Activated CD8-positive, alpha-beta memory T cell treated with anti-CD3 and anti-CD28 coated beads, Interleukin-2, amount 10 ng/mL, durations not matched to agents 7 days and 5 days (primary cell): ENCODE measurements at places on chromosomes 3 and 15. TPM values are rescaled to one million over a fixed set of nuclear protein-coding genes. Genes with fewer than 3 reads are reported as not detected.
A peak's percentile ranks its signal among the peaks of the same experiment; 100 is the strongest.

SLC9C1 gene
- not detected for total RNA-seq

EPHA6 gene
- total RNA-seq: not detected

PPM1L gene
- total RNA-seq: 5.0 TPM

POU1F1 gene
- total RNA-seq: not detected

TBC1D2B gene
- total RNA-seq: 118 TPM

DNA sequence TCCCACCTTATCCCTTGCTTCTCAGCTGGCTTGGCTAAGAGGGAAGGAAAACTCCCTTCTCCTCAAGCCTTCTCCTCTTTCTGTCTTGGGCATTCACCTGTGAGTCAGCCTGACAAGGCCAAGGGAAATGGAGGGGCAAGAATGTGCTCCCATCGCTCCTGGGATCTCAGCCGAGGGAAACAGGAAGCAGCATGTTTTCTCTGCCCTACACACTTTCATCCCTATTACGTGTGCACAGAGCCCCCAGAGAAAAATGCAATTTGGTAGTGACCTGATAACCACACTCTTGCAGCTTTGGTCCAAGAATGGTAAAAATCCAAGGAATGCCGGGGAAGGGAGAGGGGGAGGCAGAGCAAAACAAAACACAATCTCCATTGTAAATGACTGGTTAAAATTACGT is 32.9 kb upstream of the MTMR10 start:
- peaks cover 1% of the 10 kb centered on the region for H3K36me3 ChIP-seq
- H3K27ac ChIP-seq: no peak overlapping the region
- DNase-seq: no peak
- H3K4me1 ChIP-seq: peaks cover 3% of the 10 kb centered on the region
- no peak overlapping the region for H3K4me3 ChIP-seq
- H3K27me3 ChIP-seq: peaks cover 39% of the 10 kb centered on the region

- H3K4me3 ChIP-seq: no peak overlapping the region
- H3K36me3 ChIP-seq: no peaks in the 10 kb centered on the region
- no peaks in the 10 kb centered on the region for H3K27me3 ChIP-seq
- no peaks in the 10 kb centered on the region for H3K4me1 ChIP-seq
- no peak for DNase-seq
- no peak overlapping the region for H3K27ac ChIP-seq
Measured at GRCh38 chr3:75396316-75396802, 267.8 kb upstream of the FRG2C start.

DNA sequence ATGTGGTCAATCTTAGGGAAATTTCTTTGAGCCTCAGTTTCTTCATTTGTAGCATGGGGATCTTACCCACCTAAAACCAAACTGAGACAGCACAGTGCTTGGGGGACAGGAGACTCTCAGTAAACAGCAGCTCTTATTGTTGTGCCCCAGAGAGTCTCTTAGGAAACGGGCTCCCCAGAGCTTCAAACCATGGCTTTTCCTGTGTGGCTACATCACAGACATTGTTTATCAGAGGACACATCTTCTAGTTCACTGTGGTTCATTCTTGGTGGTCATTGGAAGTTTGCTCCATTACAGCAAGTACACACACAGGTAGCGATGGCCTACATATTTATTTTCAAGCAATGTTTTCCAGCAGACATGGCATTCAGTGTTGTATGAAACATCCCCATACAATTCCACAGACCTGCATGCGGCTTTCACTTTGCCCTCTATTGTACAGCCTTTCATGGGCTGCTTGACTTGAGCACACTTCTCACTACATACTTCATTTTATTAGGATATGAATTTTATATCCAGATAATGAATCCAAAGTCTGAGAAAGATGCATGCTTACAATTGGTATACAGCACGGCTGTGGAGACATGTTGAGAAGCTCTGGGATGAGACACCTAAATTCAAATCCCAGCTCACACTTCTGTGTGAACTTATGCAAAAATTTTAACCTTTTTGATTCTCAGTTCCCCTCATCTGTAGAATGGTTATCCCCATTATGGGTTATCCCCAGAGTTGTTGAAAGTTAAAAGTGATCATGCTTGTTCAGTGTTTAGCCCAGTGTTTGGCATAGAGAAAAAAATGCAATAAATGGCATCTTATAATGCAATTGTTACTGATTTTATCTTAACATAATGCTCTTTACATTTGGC is 84.8 kb upstream of the ICE2 start:
- H3K27ac ChIP-seq: peak overlapping the region; percentile 83
- peak overlapping the region; percentile 44 for H3K4me3 ChIP-seq
- peaks cover 69% of the 10 kb centered on the region for H3K4me1 ChIP-seq
- no peak for DNase-seq
- no peaks in the 10 kb centered on the region for H3K27me3 ChIP-seq

DNA sequence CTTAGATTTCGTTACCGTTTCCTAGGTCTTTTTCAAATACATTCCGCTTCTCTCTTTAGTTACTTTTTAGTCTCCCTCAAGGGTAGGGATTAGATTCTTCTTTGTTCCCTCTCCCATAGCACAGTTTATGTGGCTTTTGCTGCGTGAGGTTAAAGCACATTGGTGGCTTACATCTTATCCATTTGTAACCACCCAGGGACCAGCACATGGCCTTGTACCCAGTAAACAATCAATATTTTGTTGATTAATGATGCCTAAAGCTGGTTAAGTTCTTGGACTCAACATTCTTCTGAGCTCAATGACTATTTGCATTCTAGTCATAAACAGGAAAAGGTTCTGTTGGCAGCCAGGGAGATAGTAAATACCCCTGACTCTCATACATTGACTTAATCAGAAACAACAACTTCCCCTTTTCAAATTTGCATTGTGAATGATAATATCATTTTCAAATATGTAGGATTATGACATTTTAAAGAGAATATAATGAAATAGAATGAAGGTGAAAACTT is 60.2 kb downstream of the CACNA1D start:
- H3K36me3 ChIP-seq: no peaks in the 10 kb centered on the region
- no peak overlapping the region for H3K27ac ChIP-seq
- H3K27me3 ChIP-seq: peaks cover 32% of the 10 kb centered on the region

- no peak overlapping the region for H3K27ac ChIP-seq
- no peaks in the 10 kb centered on the region for H3K27me3 ChIP-seq
- DNase-seq: no peak
- H3K4me1 ChIP-seq: peaks cover 19% of the 10 kb centered on the region
- peaks cover 1% of the 10 kb centered on the region for H3K36me3 ChIP-seq
Measured at GRCh38 chr15:28967066-28967465, 81.3 kb downstream of the APBA2 start.

DNA sequence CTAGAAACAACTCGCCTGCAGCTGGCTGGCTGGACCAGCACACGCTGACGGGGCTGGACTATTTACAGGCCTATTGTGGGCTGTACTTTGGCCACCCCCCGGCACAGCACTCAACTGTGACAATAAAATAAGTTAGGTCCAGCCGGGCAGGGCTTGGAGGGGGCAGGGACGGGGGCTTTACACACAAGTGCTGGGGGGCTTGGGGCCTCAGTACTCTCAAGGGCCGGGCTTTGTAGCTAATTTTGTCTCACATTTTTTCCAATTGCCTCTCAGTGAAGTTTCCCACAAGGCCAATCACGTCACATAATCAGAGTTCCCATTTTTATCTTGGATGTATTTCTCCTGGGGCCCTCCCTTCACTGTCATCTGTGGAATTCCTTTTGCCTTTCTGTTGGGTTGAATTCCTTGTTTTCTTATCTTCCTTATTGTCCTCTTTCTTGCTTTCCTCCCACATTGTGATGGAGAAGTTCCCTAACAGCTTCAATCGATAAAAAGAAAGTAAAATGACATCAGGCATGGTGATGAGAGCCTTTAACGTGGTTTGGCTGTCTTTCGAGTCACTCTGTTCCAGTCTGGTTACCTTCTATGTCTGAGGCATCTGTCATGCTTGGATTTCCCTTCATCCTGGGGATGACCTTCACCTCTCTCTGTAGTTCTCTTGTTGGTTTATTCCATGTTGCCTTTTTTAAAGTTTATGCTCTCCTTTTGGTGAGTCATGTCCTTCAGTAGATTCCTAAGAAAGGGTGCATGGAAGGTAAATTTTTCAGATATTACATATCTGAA is 44.1 kb upstream of the CMTM7 start:
- H3K27ac ChIP-seq: no peak overlapping the region
- no peaks in the 10 kb centered on the region for H3K4me1 ChIP-seq
- H3K4me3 ChIP-seq: no peak overlapping the region
- no peak for DNase-seq
- no peaks in the 10 kb centered on the region for H3K36me3 ChIP-seq

DNA sequence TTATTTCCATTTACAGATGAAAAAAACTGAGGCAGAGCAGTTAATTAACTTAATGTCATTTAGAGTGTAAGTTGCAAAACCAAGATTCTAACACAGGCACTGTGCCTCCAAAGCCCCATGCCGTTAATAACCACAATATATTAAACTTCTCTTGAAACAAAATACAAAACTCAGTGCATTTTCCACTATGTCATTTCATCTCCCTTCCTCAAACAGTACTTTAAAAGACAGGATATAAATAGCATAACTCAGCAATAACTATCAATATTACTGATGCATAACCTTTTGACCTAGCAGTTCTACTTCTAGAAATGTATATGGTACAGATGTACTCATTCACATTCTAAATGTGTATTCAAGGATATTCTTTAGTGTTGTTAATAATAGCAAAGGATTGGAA is 5.1 kb upstream of the TASOR start:
- no peak overlapping the region for H3K27ac ChIP-seq
- H3K36me3 ChIP-seq: peaks cover 22% of the 10 kb centered on the region
- no peak for DNase-seq

- peaks cover 5% of the 10 kb centered on the region for H3K4me1 ChIP-seq
- H3K27me3 ChIP-seq: no peaks in the 10 kb centered on the region
- H3K4me3 ChIP-seq: no peak overlapping the region
Measured at GRCh38 chr3:99901200-99901926, 83.7 kb downstream of the CMSS1 start.

DNA sequence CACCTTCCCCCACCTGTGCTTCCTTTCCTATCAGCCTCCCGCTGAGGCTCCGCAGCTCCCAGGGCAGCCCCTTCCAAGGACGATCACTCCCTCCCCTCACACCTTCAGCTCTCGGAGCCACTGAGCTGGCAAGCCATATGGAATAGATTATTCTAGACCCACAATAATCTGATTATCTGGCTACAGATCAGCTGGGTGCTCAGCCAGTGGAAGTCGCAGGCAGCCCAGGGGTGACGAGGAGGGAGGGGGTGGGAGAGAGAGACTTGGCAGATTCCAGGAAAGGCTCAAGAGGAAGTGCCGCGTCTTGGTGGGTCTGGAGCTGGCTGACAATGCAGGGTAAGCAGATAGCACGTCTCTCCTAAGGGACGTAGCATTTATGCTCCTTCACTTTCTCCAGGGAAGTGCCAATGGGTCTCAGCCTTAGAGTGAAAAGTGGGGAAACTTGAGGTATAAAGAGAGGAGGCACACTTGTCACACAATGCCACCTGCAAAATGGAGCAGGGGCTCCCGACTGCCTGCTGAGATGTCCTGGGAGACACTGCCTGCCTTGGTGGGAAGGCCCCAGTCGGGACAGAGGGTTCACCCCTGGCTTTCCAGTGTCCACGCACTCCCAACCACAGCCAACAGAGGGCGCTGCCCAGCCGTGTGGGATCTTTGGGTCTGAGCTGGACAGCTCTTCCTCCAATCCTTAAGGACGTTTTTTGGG is 9.4 kb upstream of the MESP1 start:
- no peak overlapping the region for H3K27ac ChIP-seq
- no peaks in the 10 kb centered on the region for H3K36me3 ChIP-seq
- peak; percentile 81 for DNase-seq
- H3K27me3 ChIP-seq: peaks cover 7% of the 10 kb centered on the region

DNA sequence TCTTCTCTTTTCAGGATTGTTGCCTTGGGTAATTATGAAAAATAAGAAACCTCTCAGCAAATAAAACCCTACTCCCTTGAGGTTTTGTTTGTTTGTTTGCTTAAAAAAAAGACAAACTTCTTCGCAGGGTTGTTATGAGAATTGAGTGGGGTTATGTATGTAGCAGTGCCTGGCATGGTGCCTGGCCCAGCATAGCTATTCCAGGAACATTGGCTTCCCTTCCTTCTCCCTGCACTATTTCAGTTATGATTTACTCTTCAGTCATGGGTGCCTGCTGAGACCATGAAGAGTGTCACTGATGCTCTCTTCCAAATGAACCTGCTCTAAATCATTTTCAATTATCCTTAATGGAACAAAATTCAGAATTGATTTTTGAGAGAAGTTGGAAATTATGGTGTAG is 283.5 kb upstream of the ROPN1 start:
- H3K4me3 ChIP-seq: no peak overlapping the region
- H3K27ac ChIP-seq: no peak overlapping the region
- DNase-seq: no peak
- H3K27me3 ChIP-seq: peaks cover 4% of the 10 kb centered on the region

DNA sequence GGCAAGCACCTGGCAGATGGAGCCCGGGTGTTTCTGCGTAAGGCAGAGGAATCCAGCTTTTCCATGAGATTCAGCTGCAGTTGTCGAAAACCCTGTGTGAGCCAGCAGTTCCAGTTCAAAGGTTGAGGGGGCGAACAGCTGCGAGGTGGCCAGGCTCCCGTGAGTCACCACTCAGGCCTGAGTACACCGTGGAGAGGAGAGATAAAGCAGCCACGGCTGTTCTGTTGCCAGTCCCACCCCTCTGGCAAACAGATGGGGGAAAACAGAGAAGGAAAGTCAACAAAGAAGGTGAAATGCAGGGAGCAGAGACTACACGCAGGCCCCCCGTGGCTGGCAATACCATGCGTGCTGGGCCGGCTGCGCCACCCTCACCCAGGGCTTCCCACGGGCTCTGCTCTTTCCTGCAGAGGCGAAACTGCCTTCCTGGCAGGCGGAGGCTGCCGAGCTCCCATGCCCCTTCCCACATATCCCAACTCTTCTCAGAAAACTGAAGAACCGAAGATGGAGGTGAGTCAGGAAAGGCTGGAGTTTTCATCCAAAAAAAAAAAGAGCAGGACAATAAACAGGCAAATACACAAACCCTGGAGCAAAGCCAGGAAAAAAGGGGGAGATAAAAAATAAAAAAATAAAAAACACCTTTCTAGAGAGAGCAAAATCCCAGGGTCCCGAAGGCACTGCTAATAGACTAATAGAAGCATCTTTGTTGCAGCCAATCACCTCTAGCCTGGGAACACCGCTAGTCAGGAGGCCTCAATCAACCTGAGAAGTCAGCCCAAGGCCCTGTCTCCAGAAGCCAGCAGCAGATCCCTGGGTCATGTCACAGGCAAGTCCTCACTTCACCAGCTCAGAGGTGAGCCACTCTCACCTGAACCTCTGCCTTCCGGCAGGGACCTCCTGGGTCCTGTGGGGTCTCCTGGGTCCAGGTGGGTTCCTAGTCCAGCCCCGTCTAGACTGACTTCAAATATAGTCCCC is 37.7 kb downstream of the FAM174B start:
- DNase-seq: no peak
- peaks cover 5% of the 10 kb centered on the region for H3K27me3 ChIP-seq
- no peak overlapping the region for H3K4me3 ChIP-seq
- no peak overlapping the region for H3K27ac ChIP-seq
- H3K36me3 ChIP-seq: no peaks in the 10 kb centered on the region

DNA sequence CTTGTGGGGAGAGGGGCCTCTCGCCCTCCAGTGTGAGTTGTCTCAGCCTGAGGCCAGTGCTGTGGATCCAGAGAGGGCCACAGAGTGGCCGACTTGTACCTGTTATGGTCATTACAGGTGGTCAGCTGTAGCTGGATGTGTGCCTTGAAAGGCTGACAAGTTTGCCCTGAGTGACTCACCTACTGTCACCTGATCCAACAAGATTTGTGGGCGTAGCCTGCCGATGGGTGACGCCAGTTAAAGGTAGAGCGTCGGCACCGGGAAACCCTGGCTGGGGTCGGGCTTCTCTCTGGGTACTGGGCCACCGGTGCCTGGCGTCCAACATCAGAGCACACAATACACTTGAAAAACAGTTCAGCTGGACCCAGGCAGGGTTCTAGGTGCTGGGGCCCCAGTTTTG is 2.8 kb upstream of the ISG20 start:
- H3K27me3 ChIP-seq: no peaks in the 10 kb centered on the region
- DNase-seq: peak; percentile 85
- peak overlapping the region; percentile 69 for H3K4me3 ChIP-seq
- peak overlapping the region; percentile 99 for H3K27ac ChIP-seq
- H3K36me3 ChIP-seq: peaks cover 54% of the 10 kb centered on the region
